SHP77 treated with DMSO at 0.1 percent for 48 hours (cell line): ENCODE measurements at places on chromosomes 13 and 19.

- DNase-seq, result no peak
Measured at GRCh38 chr19:4373601-4374497, 26.5 kb downstream of the SH3GL1 start.

DNA sequence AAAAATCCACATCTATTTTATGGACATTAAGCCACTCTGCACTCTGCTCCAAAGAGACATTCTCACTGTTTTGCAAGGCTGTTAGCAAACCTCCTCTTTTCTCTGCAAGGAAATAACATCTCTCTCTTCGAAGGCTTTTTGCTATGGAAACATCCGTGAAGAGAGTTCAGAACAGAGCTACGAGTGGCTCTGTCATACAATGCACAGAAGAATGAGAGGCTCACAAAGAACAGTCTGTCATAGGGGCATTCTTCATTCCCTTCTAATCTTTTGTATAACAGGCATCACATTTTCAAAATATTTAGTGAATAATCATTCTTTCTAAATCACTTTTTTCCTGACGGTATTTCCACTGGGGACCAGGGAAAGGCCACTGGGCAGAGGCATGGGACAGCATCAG is 346.1 kb downstream of the IRS2 start:
- DNase-seq, result no peak

DNA sequence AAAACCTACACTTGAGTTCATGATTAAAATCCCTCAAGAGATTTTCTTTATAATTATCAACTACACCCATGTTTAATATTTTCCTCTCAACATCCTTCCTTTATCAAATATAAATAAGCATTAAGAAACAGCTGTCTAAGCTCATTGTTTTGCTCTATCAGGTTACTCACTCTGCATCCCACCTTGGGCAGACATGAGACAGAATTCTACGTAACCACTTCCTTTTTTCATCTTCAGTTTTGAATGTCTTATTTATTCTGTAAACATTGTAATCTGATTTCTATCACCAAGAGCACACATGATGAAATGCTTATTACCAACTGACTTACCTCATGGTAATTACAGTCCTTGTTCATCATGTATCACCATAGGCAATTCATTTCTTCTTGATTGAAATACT is 1256.6 kb upstream of the ATXN8OS start:
- no peak for DNase-seq

DNA sequence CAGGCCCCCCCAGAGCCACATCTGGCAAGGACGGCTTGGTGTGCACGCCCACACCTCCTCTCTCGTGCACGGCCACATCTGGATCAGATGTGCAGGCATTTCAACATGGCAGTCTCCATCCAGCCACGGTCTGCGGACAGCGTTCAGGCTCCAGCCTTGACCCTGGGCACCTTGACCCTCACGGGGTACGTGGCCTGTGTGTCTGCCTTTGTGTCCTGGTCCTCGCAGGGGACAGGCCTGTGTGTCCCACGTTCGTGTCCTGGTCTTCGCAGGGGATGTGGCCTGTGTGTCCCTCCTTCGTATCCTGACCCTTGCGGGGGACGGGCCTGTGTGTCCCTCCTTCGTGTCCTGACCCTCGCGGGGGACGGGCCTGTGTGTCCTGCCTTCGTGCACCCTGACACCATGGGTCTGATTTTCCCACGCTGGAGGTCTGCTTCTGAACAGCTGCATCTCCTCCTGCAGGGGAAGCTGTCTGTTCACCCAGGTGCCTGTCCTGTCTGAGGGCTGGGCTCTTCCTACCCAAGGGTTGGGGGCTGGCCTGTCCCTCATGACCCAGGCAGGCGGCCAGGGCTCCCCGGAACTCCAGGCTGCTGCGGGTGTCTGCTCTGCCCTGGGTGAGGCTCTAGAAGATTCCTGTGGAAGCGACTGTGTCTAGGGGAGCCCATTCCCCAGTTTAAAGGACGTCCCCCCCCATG is 25.3 kb downstream of the RASA3 start:
- DNase-seq, result no peak

- DNase-seq, result no peak
Measured at GRCh38 chr13:64482373-64482772, 2747.8 kb downstream of the PCDH9 start.

DNA sequence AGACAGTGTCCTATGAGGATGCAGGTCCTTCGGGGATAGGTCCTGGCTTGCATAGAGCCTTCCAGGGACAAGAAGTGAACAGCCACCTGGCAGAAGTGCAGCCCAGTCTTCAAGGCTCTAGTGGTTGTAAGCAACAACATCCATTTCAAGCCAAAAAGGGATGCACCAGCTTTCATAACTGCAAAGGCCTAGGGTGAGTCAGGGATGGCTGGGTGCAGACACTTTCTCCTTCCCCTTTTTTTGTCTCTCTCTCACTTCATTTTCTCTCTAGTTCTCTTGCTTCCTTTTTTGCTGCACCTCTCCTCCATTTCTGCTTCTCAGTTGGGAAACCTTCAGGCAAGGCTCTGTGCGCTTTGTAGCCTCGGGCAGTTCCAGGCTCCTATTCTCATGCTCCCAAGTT is 196.2 kb upstream of the ZNF536 start:
- DNase-seq, result no peak

GRCh38 chr19:6416658-6417405 is 7.8 kb downstream of the KHSRP start:
- DNase-seq, result no peak

- no peak for DNase-seq
Measured at GRCh38 chr13:87453244-87453643, 217.9 kb upstream of the SLITRK5 start.

DNA sequence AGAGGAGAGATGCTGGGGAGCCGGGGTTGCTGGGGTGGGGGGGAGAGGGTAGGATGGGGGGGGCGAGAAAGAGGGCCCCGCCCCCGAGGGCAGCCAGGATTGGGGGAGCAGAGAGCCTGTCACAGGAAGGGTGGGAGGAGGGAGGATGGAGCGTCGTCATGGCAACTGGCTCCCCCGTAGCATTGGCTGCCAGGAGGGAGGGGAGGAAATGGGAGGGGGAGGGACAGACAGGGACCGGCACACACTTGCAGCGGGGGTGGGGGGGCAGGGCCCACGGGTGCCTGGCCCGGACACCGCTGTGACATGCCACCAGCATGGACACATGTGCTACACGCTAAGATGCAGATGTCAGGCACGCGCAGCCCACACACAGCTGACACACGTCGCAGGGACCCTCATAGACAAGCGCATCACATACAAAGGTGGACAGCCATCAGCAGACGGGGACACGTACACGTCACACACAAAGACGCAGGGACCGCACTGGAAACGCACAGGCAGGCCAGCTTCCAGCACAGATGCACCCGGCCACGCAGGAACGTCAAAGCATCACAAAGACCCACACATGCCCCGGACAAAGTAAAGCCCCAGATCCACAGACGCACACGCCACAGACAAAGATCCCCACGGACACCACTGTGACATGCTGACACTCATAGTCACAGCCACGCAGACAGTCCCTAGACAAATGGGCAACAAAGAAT is at the start of gene LMTK3:
TSS of gene LMTK3 (minus strand) at position 36 of the 704 bp plus-strand sequence. CDS start 259 bp downstream, outside the sequence.
- no peak for DNase-seq

DNA sequence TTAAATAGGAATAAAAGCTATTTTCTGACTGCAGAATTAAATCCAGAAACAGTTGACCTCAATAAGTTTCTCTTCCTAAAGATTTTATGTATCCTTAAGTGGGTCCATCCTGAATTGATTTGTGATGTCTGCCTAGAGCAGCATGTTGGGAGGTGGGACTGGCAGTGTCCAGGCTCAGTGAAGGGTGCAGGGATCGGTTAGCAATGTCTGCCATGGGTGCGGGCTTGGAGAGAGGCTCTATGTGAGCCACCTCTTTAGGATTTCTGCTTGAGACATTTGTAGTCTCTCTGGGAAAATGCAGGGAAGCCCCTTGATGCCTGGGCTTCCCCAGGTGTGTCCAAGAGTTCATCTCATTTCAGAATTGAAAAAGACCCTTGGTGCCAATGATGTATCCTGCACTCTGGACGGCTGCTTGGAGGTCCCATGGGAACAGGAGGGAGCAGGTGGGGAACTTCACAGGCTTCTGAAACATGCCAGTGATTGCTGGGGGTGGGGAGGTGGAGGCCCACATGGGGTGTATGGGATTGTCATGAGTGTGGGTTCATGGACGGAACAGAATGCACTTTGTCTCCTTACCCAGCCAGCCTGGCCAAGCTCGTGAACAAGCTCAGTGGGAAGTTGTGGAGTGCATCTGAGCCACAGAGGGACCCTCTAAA is 6.2 kb upstream of the COLGALT1 start:
- no peak for DNase-seq

GRCh38 chr13:51222686-51223559 is 725 bp downstream of the FAM124A start:
- DNase-seq, result no peak

DNA sequence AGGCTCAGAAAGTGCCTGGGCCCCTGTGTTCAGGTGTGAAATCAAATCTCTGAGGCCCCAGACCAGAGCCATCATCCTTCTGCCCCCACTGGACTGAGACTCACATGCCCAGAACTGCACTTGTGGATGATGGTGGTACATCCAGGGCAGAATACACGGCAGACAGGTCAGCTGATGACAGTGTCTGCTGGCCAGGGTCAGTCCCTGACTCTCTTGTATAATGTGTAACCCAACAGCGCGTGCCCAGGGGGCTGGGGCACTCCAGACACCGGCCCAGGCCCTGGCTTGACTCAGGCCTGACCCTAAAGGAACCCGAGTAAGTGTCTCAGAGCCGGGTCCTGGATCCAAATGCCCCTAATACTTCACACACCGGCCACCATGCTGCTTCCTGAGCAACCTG is 37.4 kb upstream of the GATAD2A start:
- DNase-seq, result no peak

DNA sequence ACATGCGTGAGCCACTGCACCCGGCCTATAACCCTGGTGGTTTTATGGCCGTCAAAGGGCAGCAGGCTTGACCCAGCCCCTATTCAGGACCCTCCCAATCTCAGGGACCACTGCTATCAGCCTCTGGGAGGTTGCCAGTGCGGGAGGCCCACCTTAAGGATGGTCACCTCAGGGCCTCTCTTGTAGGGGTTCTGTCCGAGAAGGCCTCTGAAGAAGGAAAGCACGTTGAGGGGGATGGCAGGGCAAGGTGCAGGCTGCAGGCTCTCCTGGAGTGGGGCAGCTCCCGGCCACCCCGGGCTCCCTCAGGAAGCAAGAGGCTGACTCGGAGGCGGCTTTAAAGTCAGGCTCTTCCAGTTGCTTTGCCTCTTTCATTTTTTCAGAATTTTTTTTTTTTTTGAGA is 6.0 kb upstream of the GRTP1 start:
- DNase-seq, result no peak

DNA sequence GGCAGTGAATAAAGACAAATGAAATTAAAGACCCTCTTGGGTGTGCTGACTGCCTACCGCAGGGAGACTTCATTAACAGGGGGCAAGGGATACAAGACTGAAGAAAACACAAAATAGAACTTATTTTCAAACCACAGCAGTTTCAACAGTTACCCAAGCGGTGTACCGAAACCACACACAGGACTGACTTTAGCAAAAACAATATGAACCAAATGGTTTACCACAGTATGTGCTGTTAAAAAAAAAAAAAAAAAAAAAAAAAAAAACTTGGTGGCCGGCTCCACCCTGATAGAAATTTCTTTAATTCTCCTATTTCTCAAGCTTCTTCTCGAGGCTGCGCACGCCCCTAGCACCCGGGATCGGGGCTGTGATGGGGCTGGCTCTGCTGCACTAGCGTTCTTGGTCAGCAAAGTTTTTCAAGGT is 42.6 kb downstream of the KLF2 start:
- DNase-seq, result no peak

DNA sequence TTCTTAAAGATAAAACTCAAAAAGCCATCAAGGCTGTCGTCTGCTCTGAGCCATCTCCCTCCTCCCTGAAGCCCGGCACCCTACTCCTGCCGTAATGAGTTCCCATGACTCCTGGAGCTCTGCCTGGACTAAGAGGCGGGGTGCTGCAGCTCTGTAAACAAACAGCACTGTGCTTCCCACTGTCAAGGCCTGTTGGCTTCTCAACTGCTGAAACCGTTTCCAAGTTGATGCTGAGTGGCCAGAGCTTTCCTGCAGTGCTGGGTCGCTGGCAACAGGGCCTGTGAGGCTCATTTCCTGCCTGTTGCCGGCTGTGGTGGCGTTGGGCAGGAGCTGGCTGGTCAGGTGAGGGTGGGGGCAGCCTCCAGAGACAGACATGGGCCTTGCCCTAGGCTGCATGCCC is 26.7 kb upstream of the ISYNA1 start:
- peak; percentile 85 for DNase-seq

- DNase-seq, result no peak
Measured at GRCh38 chr19:43765109-43765876, 10.5 kb upstream of the SMG9 start.

DNA sequence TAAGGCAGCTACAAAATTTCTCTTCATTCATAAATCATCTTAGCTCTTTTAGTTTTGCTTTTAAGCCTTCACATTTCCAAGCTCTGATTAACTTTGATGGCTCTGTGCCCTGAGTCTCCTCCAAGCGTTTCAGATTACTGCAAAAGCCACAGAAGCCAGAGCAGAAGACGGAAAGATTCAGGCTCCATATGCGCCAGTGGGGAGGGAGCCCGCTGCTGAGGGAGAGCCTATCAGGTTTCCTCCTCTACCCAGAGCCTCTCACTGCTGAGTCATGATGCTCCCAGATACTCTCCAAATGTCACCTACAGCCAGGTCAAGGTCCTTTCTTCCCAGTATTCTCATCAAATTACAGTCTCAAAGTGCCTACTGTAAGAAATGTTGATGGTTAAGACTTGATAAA is 193.6 kb downstream of the RAP2A start:
- peak; percentile 94 for DNase-seq

DNA sequence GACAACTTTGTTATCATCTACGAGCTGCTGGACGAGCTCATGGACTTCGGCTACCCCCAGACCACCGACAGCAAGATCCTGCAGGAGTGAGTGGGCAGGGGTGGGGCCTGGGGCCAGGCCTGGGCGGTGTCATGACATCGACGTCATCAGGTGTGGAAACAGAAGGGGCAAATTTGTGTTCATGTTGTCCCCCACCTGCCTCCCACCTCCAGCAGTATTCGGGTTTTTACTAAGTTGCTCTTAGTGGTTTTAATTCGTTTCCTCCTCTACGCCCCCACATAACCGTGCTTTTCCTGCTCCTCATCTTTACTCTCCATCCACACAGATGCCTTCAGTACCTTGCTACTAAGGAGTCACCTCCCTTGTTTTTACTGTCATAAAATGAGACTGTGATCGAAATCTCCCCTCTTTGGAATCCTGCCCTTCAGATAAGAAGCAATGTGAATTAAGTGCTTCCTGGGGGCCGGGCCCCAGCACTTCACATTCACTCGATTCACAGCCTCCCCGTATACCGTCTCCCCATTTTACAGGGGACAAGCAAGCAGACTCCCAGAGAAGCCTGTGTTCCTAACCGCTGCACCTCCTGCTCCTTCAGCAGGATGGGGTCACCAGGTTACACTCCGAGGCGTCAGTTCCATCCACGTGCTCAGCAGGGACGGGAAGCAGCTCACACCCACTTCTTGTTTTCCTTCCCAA is 10.5 kb downstream of the AP1M1 start:
- no peak for DNase-seq

GRCh38 chr19:9916719-9917118 is 19.6 kb downstream of the OLFM2 start:
- no peak for DNase-seq

DNA sequence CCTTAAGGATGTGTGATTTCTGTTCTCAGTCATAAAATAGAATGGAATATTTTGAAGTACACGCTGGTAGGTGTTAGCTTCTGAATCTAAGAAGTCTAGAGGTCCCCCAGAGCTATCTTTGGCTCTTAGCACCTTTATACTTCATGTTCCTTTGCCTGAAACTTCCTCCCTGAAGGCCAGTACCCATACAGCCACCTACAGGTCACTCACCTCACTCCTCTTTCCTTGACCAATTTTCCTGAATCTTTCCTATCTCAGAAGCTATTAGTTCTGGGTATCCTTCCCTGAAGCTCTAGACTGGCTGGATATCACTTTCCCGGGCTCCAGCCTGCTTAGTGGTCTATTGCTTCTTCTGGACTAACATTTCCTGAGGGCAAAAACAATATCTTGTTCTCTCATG is 93.4 kb upstream of the EDNRB start:
- no peak for DNase-seq
